ENCODE measurements at places on chromosomes 6 and 20.

DNA sequence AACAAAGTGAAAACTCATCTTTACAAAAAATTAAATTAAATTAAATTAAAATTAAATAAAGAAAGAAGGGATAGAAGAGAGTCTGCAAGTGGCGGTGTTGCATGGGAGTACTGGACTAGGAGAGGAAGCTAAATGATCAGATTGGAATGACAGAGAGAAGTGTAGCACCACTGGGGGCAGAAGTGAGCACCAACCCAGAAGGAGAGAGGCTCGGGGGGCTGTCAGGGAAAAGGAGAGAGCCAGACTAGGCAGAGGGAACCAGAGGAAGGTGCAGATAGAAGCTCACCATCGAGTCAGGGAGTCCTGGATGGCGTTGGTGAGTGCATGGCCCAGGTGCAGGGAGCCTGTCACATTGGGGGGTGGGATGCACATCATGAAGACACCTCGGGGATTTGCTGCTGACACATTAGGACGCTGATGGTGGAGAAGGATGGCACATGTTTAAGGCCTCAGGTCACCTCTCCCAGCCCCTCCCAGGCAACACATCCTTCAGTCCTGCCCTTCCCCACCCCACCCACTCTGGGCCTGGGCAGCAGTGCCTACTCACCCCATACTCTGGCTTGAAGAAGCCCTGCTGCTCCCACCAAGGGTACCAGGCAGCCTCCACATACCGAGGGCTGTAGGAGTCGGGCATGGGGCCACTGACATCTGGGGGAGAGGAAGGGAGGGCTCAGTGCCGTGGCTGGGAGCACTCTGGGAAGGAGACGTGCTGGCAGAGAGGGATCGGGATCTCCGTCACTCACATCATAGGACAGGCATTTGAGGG, 4.0 kb downstream of the VARS1 start:
- DNase-seq, result no peak

- DNase-seq, result no peak
These were observed 26.1 kb downstream of the MANBAL start for GRCh38 chr20:37315452-37316110.

- DNase-seq, result no peak
These were observed 97.1 kb upstream of the MRPS10 start for GRCh38 chr6:42314571-42315258.

DNA sequence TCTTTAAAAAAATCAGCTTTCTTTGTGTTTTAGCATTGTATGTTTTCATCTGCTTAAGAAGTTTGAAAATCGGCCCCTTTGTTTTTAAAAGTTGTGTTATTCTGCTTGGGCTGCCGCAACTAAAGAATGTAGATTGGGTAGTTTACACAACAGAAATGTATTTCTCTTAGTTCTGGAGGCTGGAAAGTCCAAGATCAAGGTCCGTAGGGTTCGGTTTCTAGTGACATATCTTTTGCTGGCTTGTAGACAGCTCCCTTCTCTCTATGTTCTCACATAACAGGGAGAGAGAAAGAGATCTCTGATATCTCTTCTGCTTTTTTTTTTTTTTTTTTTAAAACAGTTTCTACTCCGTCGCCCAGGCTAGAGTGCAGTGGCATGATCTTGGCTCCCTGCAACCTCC, 138.6 kb downstream of the TBC1D7 start:
- DNase-seq, result no peak

DNA sequence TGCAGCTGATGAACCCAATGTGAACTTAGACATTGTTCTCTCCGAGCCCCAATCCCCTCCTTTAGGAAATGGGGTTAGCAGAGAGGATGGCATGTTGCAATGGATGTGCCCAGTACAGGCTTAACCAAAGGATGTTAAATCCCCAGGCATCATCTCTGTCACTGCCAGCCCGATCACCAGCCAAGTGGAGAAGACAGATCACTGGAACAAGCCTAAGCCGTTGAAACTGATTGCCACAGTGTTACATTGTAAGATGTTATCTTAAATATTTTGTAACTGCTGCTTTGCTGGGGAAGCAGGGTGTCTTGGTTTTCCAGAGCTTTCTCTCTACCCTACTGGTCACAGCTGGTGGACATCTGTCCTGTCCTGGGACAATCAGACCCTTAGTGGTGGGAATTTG, 783.4 kb upstream of the CHD6 start:
- DNase-seq, result no peak

DNA sequence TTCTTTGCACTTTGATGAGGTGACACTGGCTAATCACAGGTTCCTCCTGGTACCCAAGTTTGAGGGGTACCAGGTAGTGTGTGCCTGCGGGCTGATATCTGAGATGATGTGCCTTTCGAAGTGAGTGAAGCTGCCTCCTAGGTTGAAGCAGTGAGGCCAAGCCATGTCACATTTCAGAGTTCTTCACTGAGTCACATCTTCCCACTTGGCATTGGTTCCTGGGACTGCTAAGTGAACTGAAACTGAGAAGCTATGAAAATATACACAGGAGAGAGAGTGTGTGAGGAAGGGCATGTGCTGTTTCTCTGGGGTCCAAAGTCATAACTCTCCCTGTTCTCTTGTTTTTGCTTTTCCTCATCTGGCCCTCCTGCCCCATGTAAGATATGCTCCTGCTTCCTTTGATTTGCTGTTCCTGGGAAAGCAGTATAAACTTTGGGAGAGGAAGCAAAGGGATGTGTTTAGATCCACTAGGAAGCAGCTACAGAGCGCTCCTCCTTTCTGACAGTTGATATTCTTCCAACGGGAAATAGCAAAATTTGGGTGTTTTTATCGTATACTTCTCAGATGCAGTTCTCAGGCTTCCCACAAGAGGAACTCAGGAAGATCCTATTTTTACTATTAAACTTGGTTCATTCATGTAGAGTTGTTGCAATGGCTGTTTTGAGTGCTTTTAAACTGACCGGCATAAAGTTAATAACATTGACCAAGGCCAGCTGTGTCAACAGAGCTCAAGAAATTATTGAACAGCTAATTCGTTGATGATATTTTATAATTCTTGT, 153.7 kb downstream of the MOXD1 start:
- DNase-seq, result no peak

- DNase-seq, result no peak
These were observed 7.4 kb downstream of the AAR2 start for GRCh38 chr20:36243726-36244125.

GRCh38 chr20:64077094-64077493, 2.2 kb downstream of the RGS19 start:
- DNase-seq, result no peak

- DNase-seq, result no peak
These were observed 33.9 kb downstream of the CYP39A1 start for GRCh38 chr6:46618726-46619125.

- no peak for DNase-seq
These were observed 14.4 kb upstream of the TMEM242 start for GRCh38 chr6:157337751-157338150.

DNA sequence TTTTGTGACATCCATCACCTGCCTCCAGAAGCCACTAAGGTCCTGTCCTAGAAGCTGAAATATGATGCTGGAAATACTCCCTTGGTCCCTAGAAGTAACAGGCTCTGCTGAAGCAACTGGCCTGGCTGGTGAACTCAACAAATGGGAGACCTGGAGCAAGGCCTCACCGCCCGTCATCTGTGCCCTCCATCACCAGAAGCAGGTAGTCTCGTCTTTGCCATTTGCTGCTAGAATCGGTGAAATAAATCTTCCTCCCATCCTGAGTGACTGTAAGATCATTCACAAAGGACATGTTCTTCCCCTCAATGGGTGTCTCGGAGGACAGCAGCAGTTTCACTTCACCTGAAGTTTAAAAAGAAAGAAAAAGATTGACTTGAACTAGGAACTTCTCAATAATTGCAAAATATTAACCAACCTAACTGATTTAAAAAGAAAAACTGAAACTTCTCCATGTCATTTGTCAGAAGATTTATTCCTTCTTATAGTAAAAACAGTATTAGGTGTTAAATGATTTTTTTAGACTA, 21.0 kb downstream of the CST7 start:
- DNase-seq, result no peak

- no peak for DNase-seq
These were observed 744.1 kb downstream of the DHX35 start for GRCh38 chr20:39706184-39706663.

DNA sequence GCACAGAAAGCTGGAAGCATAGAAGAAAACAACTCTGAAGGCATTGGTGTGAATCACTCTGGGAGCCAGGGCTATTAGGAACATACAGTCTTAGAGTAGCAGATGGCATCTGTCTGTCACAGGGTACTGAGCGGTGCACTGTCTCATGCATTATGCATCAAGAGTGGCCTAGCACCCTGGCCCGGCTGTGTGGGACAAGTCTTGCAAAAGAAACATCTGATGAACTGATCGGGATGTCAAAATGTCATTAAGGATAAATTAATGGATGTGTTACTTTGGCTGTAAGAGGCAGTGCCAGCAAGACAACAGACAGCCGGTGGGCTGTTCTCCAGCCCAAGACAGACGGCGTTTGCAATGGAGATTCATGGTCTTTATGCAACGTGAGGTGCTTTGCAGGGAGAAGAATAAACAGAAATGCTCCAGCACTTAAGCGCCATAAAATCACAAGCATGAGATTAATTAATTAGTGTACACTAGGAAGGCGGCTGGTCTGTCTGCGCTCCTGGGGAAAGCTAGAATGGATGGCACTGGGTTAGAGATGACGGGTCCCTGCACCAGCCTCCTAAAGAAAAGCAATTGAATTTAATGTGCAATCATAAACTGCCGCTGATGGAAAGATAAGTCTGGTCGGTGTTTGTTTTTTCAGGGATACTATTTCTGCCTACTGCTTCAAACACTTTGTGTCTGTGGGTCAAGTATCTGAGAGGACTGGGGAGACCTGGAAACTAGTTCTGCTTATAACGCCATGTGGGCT, 600.6 kb upstream of the CHD6 start:
- no peak for DNase-seq

DNA sequence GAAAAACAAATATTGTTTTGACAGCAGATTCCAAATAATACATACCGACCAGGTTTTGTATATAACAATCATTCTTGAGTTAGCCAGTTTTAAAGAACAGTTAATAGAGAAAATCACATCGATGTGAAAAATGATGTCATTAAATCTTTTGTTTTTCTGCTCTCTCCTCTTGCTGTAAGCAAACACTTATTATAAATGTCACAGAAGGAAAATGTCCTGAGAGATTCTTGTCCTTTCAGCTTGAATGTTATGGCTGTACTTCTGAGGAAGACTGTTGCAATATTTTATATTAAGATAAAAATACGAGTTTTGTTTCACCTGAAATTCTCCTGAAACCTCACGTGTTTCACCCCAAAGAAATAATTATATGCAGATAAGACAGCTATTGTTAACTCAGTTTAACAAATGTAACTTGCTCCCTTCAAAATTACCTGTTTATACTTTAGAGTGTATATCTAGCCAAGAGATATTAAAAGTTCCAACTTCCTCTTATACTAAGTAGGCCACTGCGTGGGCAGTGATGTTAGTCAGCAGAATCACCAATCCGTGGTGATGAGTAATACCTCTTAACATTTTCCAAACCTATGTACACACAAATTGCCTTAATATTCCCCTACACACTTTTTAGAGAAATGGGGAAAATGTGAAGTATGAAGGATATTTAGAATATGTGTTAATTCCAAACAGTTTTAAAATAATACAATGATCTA, 1111.4 kb upstream of the CITED2 start:
- DNase-seq, result no peak

- DNase-seq, result no peak
These were observed 1.5 kb downstream of the TFAP2A start for GRCh38 chr6:10413262-10413849.

GRCh38 chr6:71678091-71678490, 208.3 kb upstream of the RIMS1 start:
- no peak for DNase-seq

DNA sequence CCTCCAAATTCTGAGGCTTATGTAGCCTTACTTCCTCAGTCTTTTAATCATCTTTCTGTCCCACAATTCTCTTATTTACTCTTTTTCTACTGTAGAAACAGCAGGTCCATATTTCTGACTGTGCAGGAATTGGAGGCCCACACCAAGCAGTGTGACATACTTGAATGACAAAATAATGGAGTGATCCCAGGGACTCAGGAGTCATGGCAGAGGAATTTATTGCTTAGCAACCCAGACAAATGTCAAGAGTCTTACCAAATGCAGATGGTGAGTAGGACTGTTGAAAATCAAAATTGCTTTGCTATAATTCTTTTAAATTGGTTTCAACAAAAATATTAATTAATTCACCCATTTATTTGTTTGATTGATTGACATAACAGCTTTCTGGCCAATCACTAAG, 59.9 kb downstream of the HTR1B start:
- DNase-seq, result no peak

GRCh38 chr20:36384022-36384619, 78.0 kb downstream of the DLGAP4 start:
- peak; percentile 23 for DNase-seq

DNA sequence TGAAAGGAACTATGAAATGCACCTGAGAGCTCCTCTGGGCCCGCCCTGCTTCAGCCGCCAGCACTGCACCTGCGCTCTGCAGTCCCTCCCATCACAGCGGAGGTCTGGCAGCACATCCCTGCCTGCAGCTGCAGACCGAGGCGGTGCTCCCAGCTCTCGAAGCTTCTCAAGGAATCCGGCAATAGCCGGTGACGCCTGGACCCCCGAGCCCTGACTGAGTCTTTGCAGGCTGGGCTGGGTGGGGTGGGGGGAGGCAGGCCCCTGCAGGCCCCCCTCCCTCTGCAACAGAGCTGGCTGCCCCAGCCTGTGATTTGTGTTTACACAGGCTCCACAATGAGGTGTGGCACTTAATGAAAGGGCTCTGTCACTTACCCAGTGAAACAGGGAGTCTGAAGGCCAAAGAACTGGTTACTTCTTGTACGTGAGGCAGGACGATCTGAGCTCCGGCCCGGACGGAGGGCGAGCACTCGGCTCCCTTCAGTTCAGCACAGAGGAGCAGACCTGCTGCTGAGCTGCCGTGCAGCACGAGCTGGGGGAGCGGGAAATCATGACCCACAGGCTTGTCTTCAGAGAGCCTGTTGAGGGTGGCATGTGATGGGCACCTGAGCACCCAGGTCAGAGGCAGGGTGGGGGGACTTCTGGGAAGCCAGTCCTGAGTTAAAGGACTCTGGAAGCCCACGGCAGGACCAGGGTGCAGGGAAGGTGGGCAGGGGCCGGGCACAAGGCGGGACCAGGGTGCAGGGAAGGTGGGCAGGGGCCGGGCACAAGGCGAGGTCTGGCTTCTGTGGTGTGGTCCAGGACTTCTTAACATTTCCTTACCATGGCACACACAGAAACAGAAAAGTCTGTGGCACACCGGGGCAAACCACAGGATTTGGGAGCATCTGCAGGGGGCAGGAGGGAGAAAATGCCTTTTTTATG, 192.3 kb upstream of the THBS2 start:
- DNase-seq, result no peak

GRCh38 chr20:34472246-34472925, 43.8 kb upstream of the DYNLRB1 start:
- DNase-seq, result no peak

- DNase-seq, result no peak
These were observed 84.0 kb downstream of the CFAP61 start for GRCh38 chr20:20136313-20136712.

- no peak for DNase-seq
These were observed 41.7 kb downstream of the CNBD2 start for GRCh38 chr20:36010076-36010475.

DNA sequence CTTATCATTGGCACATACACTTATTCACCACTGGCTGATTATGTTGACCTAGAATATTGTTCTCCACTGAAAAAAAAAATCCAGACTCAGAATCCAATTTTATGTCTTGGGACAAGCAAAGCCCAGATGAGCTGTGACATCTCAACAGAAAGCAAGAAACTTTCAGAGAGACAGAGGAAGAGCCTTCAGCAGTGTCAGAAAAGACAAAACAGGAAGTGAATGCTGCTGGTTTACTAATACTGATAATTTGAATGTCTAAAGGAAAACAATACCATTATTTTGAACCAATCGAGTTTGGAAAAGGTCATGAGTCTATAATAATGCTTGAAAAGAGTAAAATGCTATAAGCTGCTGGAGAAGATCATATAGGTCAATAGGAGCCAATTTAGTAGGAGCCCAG, 179.8 kb upstream of the RIMS1 start:
- no peak for DNase-seq
